ENCODE measurements at places on chromosomes 11 and 22.

DNA sequence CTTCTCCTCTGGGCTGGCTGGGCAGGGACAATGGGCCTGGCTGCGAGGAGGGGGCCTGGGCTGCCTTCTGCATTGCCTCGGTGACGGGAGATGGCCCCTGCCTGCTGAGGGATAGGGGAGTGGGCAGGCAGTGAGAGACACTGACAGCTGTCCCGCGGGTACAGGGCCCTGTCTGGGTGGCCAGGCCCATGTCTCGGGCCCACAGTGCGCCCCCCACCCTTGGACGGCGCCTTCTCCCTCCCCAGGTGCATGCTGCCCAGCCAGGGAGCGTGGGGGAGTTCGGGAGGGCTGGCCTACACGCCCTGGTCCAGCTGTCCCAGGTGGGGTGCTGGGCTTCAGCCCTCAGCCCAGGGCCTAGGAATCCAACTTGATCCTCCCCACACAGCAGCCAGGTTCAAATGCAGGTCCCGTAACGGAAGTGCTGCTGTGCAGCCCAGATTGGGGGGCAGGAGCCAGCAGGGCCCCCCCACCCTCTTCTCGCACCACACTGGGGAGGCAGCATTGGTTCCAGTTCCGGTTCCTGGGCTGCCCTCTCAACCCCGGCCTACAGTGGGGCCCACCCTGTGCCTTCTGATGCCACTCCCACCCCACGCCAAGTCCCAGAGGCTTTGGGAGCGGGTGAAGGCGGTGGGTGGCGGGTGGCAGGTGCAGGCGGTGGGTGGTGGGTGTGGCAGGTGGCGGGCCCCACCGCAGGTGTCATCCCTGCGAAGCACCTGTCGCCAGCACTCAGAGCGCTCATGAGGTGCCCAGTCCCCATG is 7.3 kb upstream of the TSSC4 start:
- no peak for DNase-seq

DNA sequence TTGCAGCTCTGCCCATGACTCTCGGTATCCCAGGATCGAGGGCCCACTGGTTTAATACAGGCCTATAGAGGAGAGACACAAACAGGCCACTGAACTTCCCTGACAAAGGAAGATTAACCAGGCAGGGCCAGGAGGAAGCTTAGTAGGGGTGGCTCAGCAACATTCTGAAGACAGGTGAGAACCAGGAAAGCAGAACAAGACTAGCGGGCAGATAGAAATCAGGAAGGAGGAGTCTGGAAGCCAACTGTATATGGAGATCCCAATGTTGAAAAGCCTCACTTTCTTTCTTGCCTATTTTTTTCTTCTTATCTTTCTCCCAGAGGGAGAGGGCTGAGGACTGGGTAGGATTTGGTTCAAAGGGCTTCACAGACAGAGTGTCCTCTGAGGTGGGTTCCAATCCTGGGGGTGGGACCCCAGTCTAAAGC is 5.4 kb downstream of the PI4KA start:
- no peak for DNase-seq

DNA sequence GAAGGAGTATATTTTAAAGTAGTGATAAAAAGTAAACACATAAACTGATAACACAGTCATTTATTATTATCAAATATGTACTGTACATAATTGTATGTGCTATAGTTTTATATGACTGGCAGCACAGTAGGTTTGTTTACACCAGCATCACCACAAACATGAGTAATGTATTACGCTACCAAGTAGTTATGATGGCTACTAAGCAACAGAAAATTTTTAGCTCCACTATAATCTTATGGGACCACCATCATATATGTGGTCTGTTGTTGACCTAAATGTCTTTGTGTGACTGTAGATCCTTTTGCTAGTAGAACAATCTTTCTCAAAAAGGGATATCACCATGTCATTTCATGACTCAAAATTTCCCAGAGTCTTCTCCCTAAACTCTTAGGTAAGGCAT is 93.5 kb downstream of the LARGE2 start:
- DNase-seq, result no peak

DNA sequence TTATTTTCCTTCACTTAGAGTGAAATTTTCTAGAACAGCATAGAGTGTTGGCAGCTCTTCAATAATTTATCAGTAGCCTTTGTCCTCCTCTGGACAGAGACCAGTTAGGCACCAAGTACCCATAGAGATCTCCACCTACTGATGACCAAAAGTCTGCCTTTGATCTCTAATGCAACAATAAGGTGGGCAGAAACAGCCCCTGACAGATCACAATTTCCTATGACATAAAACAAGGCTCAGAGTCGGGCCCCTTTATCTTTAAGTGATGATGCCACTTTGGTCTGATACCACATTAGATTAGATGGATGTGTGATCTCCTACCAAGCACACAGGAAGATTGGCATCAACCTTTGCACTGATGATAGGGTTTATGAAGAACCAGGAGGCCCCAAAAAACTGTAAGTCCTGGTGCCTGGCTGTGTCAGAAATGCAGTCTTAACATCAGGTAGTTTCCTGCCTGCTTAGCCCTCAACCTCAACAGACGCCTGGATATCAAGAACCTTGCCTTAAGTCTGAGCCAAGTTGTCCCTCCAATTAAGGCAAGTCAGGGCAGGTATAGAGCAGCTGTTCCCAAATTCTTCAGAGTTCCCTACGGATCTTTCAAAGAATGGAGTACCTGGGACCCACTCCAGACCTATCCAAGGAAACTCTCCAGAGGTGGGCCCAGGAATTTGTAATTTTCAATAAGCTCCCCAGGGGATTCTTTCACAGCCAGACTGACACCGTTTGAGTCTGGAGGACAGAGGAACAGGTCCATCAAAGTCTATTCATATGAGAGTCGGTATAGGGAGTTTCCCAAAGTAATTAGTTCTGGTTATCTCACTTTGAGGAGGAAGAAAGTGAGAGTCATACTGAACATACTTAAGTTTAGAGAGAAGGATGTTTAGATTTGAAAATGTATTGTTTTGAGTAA is 30.6 kb upstream of the TMPRSS4 start:
- DNase-seq, result no peak

GRCh38 chr22:23689414-23689813 is 1.4 kb upstream of the RGL4 start:
- DNase-seq, result no peak

DNA sequence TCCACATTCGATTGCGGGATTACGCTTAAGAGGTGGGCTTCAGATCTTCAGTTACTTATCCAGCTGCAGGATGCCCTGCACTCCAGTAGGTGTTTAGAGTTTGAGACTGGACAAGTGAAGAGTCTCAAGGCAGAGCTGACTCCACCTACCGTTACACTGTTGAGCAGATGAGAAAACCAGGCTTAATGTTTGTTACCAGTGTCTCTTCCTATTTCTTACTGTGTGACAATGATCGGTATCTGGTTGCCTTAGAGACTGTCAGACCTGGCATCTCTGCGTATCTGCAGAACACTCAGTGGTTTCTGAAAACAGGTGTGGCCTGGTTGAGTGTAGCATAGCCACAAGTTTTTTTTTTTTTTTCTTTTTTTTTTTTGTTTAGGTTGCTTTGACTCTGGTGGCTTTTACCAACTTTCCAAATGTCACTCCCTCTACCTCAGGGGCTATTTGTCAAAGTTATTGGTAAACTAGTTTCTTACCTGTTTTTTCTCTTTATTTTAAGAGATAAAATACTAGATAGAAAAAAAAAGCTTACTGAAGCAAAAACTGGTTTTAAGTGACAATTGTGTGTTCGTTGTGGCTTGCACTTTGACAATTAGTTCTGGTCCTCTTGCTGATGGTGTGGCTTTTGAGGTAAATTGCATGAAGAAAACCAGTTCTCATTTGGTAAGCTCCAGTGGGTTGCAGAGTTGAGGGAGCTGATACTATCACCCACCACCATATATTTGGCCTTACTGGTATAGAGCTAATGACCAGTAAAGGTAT is 284.8 kb downstream of the ETS1 start:
- no peak for DNase-seq

GRCh38 chr11:68467201-68467834 is 6.8 kb downstream of the PPP6R3 start:
- DNase-seq, result no peak

DNA sequence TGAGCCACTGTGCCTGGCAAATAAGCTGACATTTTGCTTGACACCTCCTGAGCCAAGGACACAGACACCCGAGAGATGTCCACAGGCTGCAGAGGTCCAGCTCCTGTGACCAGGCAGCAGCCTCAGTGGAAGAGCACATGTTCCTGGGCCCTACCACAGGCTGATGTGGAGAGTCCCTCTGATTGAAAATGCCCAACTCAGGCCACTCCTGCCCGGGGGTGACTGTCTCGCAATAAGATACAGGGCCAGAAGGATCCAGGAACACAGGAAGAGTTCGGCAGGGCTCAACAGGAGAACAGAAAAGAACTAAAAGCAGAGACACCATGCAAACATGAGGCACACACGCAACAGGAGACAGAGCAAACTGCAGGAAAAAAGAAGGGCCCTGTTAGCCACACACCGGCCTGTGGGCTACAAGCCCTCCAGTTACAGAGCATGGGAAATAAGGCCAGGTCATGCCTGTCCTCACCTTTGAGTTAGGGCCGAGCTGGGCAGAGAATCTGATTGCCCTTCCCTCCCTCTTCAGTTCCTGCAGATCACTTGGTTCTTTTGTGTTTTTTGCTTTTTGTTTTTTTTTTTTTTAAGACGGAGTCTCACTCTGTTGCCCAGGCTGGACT is 28.3 kb upstream of the MALAT1 start:
- no peak for DNase-seq

Measured in NCI-H1092 (cell line).